Upper lobe of left lung (tissue), 6 donors: ENCODE measurements at places on chromosomes 16 and 17.

- no peak for DNase-seq
These were observed 309.0 kb downstream of the CDH13 start for GRCh38 chr16:82935766-82936165.

- peak; percentile 71 for DNase-seq
These were observed 5.2 kb downstream of the P4HB start for GRCh38 chr17:81854974-81855774.

DNA sequence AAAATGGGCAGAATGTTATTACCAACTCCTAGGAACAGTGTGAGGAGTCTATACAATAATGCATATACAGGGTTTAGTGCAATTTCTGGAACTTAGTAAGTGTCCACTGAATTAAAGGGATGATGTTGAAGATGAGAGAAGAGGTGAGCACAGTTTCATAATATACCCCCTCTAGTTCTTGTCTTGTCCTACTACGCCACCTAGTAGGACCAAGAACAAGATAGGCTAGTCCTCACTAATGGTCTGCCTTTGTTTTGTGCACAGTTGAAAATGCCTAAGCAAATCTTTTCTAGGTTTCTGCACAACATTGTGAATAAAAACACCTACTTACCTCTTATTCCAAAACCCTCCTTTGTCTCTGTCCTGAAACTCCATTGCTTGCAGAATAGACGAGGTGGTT, 670.2 kb downstream of the CDH8 start:
- DNase-seq, result no peak

GRCh38 chr17:55286681-55287589, 22.2 kb downstream of the HLF start:
- peak; percentile 49 for DNase-seq

- no peak for DNase-seq
These were observed 22.6 kb downstream of the IST1 start for GRCh38 chr16:71917900-71918299.

DNA sequence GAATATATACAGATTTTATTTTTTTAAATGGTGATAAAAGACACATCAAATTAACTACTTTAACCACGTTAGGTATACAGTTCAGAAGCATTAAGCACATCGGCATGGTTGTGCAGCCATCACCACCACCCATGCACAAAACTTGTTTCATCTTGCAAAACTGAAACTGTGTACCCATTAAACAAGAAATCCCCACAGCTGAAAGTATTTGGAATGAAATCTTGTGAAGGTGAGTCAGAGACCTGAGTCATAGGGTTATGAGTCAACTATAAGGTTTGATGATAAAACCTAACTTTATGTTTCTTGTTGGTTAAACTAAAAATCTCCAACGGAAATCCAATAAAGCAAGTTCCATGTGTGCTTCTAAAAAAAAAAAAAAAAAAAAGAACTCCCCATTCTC, 561.6 kb upstream of the PSMD7 start:
- no peak for DNase-seq

DNA sequence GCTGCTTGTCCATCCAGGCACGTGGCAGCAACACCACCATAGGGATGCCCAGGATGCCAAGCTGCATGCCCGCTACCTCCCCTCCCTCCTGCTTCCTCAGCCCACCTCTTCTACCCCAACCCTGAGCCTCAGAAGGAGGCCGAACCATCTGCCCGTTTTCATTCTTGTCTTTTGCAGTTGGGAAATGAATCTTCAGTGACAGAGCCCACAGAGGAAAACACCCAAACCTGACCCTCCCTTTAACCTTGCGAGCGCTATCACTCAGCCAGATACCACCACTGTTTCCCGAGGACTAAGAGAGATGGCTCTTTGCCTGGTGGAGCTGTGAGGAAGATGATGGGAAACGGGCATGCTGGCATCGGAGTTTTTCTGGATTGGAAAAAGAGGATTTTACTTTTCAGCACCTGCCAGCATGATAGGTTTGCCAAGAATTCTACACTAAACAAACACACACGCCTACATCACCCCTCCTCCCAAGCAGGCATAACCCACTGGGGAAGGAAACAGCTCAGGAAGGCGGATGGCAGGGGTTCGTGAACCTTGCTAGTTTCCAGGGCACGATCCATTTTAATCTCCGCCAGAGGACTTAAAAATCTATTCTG, 457.4 kb downstream of the SLC39A11 start:
- no peak for DNase-seq

GRCh38 chr17:63542942-63543821, 7.1 kb upstream of the DCAF7 start:
- DNase-seq, result no peak

DNA sequence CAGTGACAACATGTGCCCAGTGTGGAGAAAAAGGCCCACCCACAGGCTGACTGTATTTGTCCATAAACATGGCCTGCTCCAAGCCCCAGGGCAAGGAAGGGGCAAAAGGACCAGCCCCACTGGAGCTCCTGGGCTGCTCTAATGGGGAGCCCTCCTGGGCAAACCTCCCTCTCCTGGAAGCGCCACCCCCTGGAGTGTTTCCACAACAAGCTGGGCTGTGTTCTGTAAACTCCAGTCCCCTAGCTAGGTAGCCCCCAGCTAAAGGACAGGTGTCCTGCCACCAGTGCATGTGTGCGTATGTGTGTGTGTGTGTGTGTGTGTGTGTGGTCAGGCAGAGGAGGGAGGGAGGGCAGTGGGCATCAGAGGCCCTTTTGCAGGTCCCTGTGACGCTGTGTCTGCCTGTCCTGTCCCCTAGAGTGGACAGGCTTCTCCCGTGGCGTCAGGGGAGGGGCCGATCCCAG, 11.3 kb upstream of the STAC2 start:
- DNase-seq, result no peak

DNA sequence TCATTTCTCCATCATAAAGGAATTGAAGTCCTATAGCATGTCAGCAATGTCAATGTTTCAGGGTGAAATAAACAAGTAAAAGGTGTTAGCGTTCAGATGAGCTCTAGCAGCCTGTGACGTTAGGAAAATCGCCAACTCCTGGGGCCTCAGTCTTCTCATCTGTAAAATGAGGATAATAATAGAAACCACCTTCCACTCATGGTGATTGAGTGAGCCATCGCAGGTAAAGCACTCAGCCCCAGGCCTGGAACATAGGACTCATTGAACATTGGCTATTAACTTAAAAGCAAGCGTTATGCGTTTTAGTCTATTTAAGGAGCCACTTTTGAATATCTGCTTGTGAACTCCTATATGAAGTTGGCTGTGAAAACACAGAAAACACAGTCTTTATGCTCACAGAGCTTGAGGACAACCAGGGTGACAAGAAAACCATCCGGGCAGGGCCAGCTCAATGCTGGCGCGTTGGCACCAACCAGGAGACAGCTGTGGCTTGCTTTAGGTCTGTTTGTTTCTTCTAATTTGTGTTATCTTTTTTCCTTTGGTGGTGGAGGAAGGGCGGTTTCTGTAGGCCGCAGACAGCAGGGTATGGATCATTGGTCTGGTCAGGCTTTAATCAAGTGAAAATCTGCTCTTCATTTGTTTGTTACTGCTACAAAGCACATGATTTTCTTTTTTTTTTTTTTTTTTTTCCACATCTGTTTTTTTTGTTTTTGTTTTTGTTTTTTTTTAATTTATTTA, 35.7 kb upstream of the MED9 start:
- DNase-seq, result no peak

- DNase-seq, result no peak
These were observed 181.7 kb downstream of the BANP start for GRCh38 chr16:88132836-88133506.

DNA sequence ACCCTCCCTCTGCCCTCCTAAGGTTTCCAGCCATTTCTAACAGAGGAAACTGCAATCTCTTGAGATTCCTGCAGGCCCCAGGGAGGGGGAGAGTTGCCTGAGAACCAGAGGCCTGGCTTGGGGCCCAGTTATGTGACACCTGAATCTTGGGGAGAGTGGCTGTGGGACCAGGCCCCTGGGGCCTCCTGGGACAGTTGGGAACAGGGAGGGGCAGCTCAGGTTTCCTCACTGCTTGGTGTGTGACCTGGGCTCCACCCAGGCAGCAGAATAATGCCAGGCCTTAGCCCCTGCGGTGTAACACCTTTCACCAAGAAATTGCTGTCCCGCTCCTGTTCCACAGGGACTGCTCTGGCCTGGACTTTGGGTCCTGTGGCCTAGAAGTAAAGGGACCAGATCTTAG, 44.3 kb upstream of the CRHR1 start:
- no peak for DNase-seq

GRCh38 chr16:67445441-67445912, 14.6 kb downstream of the HSD11B2 start:
- no peak for DNase-seq

DNA sequence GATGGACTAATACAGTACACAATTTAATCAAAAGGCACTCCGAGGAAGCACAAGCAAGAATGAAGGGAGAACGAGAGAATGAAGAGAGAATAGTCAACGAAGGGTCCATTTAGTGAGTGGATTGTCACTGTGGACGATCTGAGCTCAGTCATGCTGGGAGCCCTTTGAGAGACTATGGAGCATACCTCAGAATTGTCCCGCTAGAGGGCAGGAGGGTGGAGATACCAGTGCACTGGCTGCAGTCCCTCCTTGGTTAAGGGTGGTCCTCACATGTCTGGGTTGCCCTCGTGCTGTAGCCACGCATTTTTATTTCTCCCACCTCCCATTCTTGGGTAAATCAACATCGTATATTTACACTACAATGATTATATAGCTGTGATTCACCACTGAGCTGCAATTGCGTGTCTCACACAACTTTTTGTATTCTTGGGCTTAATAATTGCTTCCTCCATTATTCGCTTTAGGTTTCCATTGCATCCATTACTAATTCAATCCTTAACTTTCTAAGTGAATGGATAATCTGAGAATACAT, 33.2 kb upstream of the FAM20A start:
- DNase-seq, result no peak
